ENCODE measurements at places on chromosomes 7 and 10.

DNA sequence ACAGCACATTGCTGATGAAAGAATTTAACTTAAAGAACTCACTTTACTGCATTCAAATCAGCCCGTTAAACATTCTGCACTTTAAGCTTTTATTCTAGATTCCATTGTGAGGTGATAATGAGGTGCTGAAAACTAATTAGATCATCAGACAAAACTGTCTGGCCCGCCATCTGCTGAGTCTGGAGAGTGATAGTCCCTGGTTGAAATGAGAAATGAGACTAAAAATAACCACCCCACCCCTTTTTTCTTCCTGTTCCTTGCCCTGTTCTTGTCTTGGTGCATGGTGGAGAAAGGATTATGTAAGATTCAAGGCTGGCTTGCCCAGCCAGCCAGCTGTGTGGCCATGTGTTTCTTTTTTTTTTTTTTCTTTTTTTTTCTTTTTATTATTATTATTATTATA lies 277.0 kb upstream of the COBL start:
- DNase-seq = no peak

DNA sequence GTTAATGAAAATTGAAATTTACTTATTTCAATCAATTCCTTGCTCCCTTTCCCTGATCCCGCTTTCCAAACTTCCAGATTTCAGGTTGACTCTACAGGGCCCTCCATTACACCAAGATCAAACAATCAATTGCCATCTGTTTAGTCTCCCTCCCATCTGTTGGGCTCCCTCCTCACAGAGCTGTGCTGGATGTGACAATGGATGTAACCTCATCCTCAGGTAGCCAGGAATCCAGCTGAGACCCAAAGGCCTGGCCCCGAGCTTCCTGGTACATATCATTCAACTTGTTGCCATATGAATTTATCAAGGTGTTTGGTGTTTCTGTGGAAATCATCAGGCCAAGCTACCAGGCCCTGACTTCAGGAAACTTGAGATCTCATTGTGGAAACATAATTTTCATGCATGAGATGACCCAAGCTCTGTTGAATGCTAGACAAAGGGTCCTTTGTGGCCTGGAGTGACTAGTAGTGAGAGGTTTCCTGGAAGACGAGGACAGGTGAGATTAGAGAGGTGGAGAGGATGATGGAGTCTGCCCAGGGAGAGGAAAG lies 148.6 kb upstream of the PDE1C start:
- DNase-seq = peak; percentile 34

DNA sequence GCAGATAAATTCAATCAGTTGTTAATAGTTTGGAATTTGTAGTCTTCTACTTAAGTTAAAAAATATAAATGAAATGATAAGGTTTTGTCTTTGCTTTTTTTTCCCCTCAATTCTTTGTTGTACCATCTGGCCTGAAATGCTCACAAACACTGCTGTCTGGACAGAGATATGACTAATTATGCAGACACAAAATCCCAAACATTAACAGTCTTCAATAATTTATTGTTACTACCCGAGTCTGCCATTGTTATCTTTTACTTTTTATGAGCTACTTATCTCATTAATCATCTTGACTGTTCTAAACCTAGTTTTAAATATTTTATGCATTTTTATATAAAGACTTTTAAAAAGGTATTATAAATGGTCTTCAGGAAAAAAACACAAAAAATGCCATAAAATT lies 64.7 kb upstream of the THSD7A start:
- no peak for DNase-seq

GRCh38 chr10:11386044-11386443 lies 225.4 kb downstream of the USP6NL start:
- no peak for DNase-seq

DNA sequence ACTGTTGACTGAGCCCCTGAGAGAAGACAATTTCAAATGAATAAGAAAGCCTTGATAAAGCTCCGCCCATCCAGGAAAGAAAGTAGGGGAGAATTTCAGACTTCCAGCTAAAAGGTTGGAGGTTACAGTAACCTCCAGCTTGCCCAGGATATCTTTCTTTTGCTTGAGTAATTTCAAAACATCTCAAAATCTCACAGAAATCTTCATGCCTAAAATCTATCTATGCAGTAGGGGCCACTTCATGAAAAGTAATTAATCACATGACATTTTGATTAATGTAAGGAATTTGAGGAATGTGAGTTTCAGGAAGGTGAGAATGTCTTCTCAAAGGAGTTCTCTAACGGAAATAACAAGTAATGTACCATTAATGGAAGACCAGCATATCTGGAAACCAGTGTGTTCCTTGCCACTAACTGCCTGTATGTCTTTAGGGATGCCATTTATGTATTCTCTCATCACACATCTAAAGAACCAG lies 24.2 kb downstream of the TRIL start:
- DNase-seq = no peak

- no peak for DNase-seq
Observed at GRCh38 chr7:150448789-150449147, 1.7 kb upstream of the GIMAP8 start.

DNA sequence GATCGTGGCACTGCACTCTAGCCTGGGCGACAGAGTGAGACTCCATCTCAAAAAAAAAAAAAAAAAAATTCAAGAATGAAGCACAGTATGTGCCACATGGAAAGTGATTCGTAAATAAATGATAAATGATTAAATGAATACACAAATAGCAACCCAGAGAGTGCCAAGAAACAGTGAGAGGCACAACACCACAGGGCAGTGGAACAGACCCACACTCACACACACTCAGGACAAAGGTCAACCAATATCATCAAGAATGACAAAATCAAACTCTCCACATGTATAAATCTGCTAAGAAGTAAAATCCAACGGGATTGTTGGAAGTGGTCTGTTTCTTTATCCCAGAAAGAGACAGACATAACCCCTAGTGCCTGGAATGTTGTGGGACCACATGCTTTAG lies 77.4 kb downstream of the HTR7 start:
- DNase-seq = no peak

DNA sequence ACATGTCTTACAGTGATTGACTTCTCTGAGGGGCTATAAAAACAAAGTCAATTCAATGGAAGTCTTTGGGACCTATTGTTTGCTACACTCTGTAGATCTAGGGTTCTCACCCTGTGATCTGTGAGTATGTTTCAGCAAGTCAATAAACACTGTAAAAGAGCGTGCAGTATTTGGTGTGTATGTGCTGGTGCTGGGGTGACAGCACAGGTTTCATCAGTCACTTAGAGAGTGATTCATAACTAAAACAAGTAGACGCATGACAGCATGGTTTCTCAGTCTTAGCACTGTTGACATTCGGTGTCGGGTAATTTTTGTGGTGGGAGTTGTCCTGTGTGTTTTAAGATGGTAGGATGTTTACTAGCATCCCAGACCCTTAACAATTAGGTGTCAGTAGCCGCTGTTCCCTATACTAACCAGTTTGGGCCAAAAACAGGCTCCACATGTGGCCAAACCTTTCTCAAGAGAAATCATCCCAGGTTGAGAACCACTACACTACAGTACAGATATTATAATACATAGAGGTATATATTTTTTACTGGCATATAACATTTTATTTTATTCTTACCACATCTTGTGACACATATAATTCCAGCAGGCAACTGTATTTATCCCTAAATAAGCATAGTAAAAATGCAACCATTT lies 411.8 kb downstream of the ARL4A start:
- DNase-seq = no peak

DNA sequence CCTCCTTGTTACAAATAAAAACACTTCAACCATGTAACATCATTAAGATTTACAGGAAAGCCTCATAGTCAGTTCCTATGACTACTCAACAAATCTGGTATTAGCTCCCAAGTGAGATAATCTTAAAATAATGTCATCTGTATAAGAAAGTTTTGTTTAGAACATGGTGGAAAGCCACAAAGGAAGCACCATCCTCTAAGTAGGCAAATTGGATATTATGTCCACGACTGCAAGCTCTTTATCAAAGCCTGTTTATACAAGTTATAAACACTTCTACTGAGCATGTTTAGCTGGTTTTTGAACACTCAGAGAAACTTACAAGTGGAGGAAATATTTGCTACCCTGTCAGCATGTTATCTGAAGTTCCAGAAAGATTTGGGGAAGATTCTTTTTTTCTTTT lies 349.8 kb downstream of the ARL4A start:
- DNase-seq = no peak

DNA sequence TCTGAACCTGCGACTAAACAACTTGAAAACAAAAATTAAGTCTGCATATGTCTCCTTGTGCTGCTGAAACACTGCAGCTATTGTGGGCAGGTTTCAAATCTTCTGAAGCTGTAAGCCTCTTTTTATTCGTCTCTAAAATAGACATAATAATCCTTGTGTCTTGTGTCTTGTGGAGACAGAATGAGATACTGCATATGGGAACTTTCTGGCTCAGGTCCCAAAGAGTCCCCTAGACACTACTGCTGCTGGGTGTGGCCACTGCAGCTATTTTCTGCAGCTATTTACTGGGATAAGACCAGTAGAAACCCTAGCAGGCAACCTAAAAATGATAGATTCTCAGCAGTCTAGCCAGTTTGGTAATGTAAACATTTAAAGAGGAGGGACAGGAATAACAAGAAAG lies 252.0 kb downstream of the ELMO1 start:
- DNase-seq = no peak

DNA sequence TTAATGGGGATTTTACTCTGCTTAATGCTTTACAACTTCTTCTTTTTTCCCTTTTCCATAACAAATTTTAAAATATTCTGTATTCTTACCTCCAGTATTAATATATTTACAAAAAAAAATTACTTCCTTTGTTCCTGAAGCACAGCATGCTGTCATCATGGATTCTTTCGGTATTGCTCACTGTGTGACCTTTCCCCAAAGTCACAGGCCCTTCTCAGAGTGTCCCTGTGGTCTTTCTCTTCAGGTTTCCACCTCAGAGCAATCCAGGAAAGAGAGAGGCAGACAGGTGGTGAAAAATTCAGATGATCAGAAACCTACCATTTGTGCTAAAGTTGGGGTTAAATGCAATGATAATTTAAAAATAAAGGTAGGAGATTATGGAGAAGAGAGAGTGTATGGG lies 13.0 kb downstream of the AOAH start:
- DNase-seq = no peak

GRCh38 chr7:45456747-45457524 lies 117.2 kb upstream of the ADCY1 start:
- no peak for DNase-seq

DNA sequence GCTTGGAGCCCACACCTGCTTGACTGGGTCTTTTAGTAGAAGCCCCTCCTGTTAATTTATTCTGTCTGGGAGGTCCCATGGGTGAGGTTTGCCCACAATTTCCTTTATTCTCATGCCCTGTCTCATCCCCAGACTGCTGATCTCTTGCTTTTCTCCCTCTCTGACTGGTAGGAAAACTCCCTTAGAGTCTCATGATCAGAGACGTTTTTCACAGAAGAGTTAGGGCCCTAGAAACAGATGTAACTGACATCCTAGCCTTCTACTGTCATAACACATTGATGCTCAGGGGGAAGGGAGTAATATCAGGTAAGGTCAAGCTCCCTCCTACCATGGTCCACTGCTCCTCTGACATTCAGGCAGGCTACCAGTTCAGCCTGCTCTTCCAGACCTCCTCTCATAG lies 43.7 kb upstream of the WASL start:
- DNase-seq = no peak

DNA sequence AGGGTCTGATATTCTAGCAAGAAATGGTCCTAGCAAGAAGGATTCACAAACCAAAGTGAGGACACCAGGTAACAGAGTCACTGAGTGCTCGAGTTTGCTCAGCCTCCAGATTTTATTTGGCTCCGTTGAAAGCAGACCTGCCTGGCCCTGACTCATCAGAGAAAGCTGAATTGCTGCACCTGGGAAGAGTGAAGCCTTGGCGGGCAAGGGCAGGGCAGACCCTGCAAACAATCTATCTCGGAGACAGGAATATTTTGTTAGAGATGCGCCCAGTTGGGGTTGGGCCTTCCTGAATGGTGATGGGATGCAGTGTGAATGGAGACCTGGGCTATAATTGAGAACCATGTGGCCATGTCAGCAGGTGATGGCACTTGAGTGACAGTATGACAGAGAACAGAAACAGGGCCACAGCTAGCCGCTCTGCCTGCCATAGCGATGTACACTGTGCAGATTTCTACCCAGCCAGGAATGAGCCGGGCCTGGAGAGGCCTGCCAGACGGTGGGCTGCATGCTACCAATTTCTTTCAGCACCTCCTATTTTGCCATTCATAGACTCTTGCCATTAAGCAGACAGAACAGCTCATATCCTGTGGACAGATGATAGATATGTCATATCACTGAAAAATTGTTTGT lies 744.2 kb downstream of the LRMDA start:
- DNase-seq = no peak

- DNase-seq = no peak
Observed at GRCh38 chr7:90320014-90320413, 1.1 kb downstream of the FAM237B start.

DNA sequence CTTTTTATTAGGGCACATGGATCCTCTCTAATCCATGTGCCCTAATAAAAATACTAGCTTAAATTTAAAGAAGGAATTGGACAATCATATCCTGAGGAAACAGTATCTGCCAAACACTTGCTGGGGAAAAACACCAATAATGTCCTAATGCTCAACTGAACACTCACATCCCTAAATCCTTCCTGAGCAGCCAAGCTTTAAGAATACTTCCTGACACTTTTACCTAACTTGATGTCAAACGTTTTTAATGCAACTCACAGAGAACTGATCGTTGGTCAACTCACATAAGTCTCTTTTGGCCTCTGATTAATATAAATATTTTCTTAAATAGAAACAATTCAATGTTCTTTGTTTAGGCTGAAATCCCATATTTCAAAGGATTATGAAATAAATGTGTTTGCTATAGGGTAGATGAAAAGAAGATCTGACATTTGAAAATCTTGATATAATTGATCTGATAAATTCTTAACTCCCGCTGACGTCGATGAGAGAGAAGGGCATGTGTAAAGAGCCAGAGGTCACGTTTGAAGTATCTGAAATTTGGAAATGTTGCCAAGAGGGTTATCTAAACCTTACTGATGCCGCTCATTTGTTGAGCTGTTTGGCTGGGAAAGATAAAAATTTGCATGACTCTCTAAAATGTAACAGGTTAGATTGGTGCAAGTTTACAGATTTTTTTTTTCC lies 122.8 kb upstream of the RHOBTB1 start:
- DNase-seq = no peak

DNA sequence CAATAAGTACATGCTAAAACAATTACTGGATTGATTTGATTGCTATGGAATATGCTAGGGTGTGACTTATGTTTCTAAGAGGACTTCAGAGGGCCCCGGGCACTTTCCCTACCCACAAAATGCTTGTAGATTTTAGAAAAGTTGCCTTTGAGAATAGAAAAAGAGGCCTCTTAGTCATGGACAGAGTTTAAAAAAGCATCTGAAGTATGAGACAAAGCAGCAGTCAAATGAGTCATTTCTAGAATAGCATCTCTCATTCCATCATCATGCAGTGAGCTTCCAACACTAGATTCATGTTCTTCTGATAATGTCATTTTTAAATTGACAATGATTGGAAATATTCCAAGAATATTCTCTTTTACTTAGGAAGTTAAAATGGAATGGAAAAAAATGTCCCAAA lies 675.1 kb upstream of the PCDH15 start:
- DNase-seq = no peak
